ENCODE measurements at places on chromosomes 2 and 18.

DNA sequence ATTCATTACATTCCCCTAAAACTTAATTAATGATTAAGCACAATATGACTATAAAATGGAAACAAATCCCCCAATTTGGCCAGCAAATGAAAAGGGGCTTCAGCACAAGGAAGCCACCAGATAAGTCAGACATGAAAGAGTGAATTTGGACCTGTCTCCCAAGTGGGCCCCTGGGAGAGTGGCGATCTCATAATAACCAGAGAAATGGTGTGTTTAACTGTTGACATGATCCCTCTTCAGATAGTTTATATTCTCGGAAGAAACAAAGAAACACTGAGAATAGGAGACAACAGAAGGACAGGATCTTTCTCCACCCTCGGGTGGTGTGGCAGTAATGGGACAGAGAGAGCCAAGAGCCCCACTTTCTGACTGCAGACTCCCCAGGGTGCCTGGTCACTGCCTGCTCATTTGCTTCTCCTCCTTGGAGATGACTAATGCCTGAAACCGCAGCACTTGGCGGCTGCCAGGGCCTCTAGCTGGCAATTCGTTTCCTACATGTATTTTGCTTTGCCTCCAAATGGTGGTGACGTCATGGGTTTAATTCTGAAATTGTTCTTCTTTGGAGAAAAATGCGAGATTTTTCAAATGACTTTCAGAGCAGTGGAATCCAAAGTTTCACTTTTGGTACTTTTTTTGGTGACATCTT is 46.4 kb upstream of the SPP2 start:
- no peak for DNase-seq

DNA sequence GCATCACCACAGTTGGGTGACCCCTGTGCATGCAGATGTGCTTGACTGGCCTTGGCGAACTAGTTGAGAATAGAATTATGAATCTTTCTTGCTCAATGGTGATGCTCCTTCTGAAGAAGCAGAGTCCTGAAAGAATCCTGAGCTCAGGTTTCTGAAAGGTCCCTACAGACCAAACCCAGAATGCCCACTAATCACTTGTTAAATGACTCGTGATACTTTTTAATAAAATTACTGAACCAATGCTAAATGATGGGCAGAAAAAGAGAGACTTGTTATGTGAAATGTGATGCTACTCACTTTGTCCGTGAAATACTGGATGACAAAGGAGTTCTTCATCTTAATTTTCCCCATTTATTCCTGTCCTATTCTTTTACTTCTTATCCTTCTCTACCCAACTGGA is 263.5 kb upstream of the LRRTM1 start:
- no peak for DNase-seq

- peak; percentile 45 for DNase-seq
These were observed 33.3 kb downstream of the IL1R2 start for GRCh38 chr2:102025016-102025501.

DNA sequence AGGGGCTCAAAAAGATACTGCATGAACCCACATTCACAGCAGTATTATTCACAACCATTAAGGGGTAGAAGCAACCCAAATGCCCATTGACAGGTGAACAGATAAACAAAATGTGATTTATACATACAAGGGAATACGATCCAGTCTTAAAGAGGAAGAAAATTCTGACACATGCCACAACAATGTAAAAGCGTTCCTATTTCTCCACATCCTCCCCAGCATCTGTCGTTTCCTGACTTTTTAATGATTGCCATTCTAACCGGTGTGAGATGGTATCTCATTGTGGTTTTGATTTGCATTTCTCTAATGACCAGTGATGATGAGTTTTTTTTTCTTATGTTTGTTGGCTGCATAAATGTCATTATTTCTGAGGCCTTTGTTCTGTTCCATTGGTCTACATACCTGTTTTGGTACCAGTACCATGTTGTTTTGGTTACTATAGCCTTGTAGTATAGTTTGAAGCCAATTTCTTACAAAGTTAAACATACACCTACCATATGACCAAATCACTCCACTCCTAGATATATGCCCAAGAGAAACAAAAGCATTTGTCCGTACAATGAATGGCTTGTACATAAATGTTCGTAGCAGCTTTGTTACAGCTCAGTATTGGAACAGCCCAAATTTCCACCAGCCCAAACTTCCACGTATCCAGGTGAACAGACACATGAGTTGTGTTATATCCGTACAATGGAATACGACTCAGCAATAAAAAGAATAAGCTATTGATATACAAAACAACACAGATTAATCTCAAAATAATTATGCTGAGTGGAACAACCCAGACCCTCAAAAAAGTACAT is 85.1 kb downstream of the TMEM131 start:
- DNase-seq: no peak

- DNase-seq: no peak
These were observed 152.2 kb downstream of the PID1 start for GRCh38 chr2:229118927-229119326.

DNA sequence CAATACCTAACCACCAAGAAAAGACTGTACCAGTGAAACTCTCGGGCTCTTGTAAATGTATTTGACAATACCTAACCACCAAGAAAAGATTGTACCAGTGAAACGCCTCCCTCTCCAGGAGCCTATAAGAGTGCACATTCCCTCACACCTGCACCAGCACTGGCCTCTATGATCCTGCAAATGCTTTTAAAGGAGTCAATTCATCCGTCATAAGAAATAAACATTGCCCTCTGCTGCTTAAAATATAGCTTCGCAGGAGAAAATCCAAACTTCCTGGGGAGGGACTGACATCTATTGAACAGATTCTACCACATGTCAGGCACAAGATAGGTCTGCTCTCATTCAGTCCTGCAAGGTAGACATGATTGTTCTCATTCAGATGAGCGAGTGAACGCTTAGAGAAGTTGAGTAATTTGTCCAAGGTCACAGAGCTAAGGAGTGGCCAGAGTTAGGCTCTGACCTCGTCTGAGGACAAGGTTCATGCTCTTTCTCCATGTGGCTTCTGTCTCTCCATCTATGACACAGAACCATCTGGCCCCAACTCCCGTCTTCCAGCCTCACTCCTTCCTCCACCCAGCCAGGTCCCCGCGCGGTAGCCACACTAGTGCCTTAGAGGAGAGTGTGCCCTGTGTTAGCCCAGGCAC is 38.7 kb downstream of the MCFD2 start:
- DNase-seq: no peak

- DNase-seq: no peak
These were observed 10.6 kb downstream of the PLEKHB2 start for GRCh38 chr2:131115752-131116151.

- DNase-seq: no peak
These were observed 78.7 kb downstream of the RAB3GAP1 start for GRCh38 chr2:135130751-135131150.

DNA sequence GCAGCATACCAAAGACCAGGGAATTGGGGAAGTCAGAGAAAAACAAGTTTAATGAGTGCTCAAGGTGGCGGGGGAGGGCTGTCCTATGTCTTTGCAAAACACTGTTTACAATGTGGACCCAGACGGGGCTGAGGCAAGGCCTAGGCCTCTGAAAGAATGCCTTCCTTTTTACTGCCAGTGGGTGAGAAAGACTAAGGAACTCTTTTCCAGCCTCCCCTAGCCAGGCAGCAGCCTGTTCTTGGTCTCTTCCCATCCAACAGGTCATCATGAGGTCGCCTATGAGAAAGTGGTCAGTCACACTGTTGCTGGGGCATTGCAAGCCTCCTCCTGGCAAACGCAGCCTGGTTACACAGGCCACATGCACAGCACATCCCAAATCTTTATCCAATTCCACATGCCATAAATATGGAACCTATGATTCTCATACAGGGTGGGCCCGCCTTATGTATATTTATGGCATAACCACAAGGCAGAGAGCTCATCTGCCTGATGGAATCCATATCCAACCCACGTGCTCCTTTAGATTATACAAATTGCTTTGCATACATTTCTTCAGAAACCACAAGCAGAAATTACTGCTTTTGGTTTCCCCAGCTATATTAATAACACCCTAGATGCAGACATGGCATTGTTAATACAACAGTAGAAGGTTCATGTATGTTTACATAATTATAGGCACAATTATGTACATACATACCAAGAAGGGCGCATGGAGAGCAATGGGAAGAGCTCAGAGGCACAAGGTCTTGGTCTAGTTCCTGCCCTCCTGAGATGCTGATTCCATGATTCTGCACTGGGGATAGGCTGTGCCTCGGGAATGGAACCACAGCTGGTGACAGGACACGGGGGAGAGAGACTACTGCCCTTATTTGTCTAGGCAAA is 48.6 kb downstream of the NRP2 start:
- no peak for DNase-seq

DNA sequence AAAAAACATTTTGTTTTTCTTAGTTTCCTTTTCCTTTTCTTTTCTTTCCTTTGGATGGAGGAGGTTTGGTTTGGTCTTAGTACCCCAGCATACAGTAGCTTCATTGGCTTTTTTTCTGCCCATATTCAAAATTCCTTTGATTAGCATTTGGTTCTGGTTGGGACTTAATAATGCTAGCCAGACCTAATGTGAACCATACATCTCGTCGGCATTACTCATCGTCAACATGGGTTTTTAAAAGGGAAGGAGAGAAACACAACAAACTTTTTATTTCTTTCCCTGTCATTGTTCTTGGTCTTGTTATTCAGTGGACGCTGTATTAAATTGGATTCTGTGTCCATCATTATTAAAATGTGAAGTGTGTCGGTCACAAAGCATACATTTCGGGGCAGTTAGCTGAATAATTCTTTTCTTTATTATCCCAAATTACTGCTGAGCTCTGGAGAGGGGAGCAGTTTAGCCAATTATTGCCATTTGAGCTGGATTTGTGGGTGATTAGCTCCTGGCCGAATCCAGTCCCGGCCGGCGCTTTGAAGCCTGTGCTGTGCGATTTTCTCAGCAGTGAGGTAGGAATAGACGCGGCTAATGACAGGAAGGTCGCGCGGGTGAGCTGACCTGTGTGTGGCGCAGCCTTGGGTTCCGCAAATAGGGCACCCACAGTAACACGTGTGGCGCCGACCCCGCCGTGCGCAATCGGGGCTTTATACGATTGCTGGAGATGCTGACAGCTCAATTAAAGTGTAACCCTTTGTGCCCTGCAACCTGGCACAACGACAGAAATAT is 303.3 kb downstream of the GBX2 start:
- no peak for DNase-seq

DNA sequence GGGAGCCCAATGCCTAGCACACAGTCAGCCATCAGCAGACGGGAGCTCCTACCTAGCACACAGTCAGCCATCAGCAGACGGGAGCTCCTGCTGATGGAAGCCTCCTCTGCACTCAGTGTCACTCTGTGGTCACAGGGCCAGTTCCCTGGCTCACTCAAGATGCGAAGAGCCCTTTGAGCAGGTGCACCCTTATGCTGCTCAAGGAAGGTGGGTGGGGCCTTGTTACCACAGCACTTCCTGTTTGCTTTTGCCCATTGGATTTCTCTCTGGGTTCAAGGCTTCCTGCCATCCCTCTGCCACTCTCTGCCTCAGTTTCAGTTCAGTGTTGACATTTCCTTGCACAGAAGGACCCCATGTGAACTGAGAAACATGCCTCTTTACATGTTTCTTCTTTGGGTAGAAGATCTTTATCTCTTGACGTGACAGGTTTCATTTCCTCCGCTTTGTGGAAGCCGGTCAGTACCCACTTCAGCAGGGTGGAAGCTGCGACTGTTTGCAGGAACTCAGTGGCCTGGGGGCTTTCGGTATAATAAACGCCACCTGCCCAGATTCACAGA is 11.6 kb downstream of the TRIB2 start:
- no peak for DNase-seq

- DNase-seq: no peak
These were observed 678.0 kb downstream of the EPHA4 start for GRCh38 chr2:220894069-220894468.

GRCh38 chr2:186032102-186032738 is 293.6 kb downstream of the FSIP2 start:
- no peak for DNase-seq

DNA sequence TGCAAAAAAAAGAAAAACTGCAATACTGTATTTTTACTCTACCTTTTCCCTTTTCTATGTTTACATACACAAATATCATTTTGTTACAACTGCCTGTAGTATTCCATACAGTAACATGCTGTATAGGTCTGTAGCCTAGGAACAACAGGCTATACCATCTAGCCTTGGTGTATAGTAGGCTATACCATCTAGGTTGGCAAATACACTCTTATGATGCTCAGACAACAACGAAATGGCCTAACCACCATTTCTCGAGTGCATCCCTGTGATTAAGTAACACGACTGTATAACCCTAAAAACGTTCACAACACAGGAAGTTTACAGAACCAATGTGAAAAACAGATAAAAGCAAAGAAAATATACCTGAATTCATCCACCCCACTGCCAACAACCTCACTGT is 64.0 kb downstream of the MEMO1 start:
- no peak for DNase-seq

- DNase-seq: no peak
These were observed 39.4 kb upstream of the CTDP1 start for GRCh38 chr18:79640064-79640672.

- DNase-seq: no peak
These were observed 152.0 kb upstream of the PGAP1 start for GRCh38 chr2:197078535-197078934.

- no peak for DNase-seq
These were observed 161.6 kb downstream of the NEDD4L start for GRCh38 chr18:58205443-58206160.

DNA sequence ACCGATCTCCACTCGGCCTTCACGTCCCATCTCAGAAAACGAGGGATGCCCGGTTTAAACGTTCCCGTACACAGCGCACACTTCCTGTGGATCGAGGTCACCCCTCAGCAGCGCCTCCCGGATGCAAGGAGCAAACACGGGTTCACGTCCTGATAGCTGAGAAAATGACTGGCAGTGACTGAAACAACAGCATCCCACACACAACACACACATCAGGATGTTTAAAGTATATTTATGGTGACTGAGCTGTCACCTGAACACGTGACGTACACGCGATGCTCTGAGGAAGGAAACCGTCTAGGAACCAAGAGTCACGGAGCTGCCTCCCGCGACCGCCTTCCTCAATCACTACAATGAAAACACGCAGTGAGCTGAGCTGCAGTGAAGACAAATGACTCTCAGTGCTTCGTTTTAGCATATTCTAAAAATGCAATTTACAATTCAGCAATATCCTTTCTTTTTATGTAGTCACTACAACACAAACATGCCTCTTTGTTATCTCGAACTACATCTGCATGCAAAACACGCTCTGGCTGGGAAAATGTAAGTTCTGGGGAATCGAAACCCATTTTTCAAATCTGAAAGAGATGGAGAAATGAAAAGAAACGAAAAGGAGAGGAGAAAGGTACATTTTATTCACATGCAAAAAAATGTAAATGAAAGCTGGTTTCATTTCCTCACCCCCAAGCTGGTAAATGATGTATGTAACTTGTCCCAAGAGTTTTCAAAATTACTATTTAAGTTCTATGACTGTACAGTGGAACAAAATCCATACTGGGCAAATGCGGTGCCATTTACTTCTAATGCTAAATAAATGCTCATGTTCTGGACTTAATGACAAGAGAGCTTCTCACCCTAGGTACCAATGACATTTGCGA is 19.8 kb downstream of the HDAC4 start:
- no peak for DNase-seq

DNA sequence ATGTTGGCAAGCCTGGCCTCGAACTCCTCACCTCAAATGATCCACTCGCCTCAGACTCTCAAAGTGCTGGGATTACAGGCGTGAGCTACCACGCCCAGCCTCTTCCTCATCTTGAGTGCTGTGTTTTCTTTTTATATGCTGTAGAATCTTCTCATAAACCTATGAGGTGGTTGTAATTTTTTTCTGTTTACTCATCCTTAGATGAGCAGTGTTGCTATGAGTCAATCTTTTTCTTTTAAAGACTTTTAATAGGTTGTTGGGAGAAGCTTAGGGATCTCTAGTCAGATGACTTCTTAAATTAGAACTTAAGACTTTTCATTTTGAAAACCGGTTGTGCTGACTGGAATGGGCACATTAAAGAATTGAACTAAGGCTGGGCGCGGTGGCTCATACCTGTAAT is 8.7 kb upstream of the AAK1 start:
- no peak for DNase-seq
